ENCODE measurements at places on chromosomes 6 and 20. TPM values are rescaled to one million over a fixed set of nuclear protein-coding genes. Genes with fewer than 3 reads are reported as not detected.

- peaks cover 16% of the 10 kb centered on the region for H3K4me1 ChIP-seq
- no peaks in the 10 kb centered on the region for H3K27me3 ChIP-seq
- H3K36me3 ChIP-seq = peaks cover 46% of the 10 kb centered on the region
- no peak for DNase-seq
Measured at GRCh38 chr6:43639984-43640800, 4.6 kb downstream of the MAD2L1BP start.

Gene PCK1
- total RNA-seq = 7.7 TPM

Gene NAPB
- 0.75 TPM for total RNA-seq

DNA sequence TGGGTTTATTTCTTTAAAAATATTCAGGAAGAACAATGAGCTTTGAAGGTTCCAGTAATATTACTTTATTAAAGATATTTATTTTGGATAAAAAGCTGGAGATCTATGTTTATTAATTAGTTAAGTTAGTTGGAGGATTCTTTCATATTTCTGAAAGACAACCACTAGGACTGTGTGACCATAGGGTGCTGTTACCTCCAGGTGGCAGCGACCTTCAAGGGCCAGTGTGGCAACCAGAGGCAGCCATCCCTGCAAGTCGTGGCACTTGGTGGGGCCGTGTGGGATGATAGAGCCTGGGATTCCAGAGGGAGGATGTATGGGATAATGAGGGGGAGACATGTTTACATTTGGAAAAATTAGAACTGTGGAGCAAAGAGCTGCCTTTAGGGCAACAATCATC is 95.5 kb upstream of the SCP2D1 start:
- H3K36me3 ChIP-seq = no peaks in the 10 kb centered on the region
- no peak overlapping the region for H3K27ac ChIP-seq
- no peaks in the 10 kb centered on the region for H3K27me3 ChIP-seq
- H3K4me1 ChIP-seq = no peaks in the 10 kb centered on the region
